Activated CD4-positive, alpha-beta memory T cell treated with anti-CD3 and anti-CD28 coated beads for 36 hours (primary cell): ENCODE measurements at places on chromosomes 5 and 9. TPM values are rescaled to one million over a fixed set of nuclear protein-coding genes. Genes with fewer than 3 reads are reported as not detected.

Gene CATSPER3
- 0.45 TPM for total RNA-seq

Gene PLK2
- 1.4 TPM for total RNA-seq

Gene STARD4
- total RNA-seq = 49.5 TPM

Gene WNK2
- 1.6 TPM for total RNA-seq

Gene CMYA5
- total RNA-seq = 0.26 TPM

Gene IFNA2
- total RNA-seq = not detected

Gene FXN
- 15.2 TPM for total RNA-seq

Gene SLC9A3
- 1.7 TPM for total RNA-seq

- no peak for DNase-seq
Observed at GRCh38 chr9:14165376-14166035, 148.4 kb downstream of the NFIB start.

GRCh38 chr5:52922384-52922783 is 66.8 kb upstream of the ITGA2 start:
- no peak for DNase-seq

GRCh38 chr9:95515272-95516113 is 1.3 kb downstream of the PTCH1 start:
- peak; percentile 56 for DNase-seq

DNA sequence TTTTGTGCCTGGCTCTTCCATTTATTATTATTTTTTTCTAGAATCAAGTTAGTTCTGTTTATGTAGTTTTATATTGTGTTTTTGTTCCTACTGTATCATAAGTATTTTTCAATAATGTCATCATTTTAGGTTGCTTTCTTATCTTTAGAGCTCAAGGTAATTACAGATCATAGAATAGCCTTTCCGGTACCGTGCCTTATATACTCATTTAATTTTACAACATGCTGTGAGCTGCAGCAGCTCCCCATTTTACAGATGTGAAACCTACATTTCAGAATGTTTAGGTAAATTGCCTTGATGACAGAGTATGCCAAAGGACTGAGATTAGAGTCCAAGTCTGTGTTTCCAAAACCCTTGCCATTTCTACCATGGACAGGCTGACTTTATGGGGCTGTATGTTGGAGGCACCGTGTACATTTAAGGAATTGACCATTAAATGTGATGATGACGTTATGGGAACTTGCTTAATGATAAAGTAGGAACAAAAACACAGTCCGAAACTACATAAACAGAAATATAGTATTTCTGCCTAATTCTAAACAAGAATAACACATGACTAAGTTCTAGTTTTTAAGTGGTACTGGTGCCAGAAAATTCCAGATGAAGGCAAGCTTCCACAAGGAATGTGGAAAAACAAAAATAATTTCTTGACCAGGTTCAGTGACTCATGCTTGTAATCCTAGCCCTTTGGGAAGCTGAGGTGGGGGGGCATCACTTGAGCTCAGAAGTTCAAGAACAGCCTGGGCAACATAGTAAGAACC is 97.7 kb downstream of the IQGAP2 start:
- no peak for DNase-seq

GRCh38 chr5:87539839-87540238 is 127.1 kb upstream of the CCNH start:
- DNase-seq = no peak

GRCh38 chr5:118441034-118441433 is 547.3 kb downstream of the DTWD2 start:
- DNase-seq = no peak

DNA sequence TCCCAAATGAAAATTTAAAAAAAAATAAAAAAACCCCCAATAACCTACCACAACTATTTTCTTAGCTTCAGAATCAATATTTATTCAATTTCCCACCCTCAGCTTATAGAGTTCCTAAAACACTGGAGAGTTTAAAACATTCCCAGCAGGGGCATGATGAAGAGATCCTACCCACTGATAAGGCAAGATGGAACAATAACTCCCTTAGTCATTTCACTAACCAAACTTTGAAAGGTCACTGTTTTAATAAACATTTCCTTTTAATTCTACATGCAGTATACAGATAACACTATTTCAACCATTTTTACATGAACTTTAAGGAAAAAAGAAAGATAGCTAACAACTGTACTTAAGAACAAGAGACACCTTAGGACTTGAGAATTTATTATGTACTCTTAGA is 34.9 kb upstream of the ACOT12 start:
- no peak for DNase-seq
